ENCODE measurements at places on chromosomes 13 and 19. TPM values are rescaled to one million over a fixed set of nuclear protein-coding genes. Genes with fewer than 3 reads are reported as not detected.

INSR gene
- total RNA-seq, result 75.0 TPM

SIGLEC12 gene
- total RNA-seq, result 1.1 TPM

ZNF536 gene
- 0.09 TPM for total RNA-seq

DNA sequence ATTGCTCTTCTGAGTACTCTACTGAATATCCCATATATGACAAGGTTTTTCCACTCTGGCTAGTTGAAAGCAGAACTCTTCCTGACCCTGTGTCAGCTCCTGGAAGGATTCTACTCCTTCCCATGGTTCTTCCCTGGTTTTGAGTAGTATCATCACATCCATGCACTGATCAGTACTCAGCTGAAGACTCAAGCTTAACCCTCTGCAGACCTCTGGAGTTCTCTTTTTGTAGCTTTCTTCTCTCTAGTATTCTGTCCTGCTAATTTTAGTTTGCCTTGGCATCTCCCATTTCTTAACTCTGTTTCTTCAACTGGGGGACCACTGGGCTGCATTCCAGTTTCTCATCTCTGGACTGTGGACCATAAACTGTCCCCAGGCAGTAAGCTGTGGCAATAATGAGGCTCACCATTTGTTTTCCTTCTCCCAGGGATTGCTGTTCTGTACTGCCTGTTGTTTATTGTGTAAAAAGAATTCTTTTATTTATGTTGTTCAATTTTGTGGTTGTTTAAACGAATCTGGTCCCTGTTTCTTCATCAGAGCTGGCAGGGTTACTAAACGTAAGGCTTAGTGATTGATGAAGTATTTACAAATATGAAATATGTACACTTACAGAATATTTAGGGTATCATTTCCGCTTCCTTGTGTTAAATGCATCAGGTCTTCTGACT, 19.7 kb downstream of the LPAR6 start:
- no peak for DNase-seq

- no peak for DNase-seq
These were observed 367.6 kb downstream of the DNAJC15 start for GRCh38 chr13:43391036-43391435.

- DNase-seq, result no peak
These were observed 133.2 kb downstream of the LMO7 start for GRCh38 chr13:75769141-75769905.

DNA sequence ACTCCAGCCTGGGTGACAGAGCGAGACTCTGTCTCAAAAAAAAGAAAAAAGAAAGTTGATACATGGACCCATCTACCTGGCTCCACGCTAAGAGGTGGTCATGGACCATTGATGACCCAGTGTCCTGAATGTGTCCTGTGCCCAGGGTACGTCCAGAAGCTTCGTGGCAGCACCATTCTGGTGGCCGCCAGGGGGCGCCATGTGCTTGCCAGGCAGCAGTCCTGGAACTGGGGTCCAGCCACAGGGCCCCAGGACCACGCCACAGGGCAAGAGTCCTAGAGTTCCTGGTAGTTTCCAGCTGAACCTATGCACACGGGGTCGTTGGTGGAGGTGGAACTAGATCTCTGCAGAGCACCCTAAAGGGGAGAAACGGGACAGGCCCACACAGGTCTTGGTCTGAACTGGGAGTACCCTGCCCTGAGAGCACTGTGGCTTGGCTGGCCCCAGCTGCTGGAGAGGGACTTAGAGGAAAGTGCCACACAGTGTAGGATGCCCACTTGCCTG, 19.9 kb upstream of the FBXO27 start:
- DNase-seq, result peak; percentile 32

GRCh38 chr19:16118489-16119033, 6.9 kb downstream of the RAB8A start:
- no peak for DNase-seq

DNA sequence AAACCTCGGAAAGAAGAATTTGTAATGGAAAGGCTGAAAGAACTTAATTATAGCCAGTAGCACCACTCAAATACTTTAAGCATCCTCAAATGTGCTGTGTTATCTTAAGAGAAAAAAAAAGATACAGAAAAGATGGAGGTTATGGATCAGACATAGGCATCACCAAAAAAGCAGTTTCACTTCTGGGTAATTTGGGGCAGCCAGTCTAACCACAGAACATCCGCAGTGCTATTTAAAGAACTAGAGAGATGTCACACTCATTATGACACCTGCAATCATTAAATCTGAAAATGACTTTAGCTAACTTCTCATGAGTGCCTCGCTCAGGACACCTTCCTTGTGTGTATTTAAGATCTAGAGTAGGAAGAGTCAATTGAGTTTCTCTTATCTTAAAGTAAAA, 211.8 kb downstream of the RBM26 start:
- DNase-seq, result no peak

GRCh38 chr13:20495087-20496023, 30.3 kb downstream of the CRYL1 start:
- DNase-seq, result peak; percentile 60

- DNase-seq, result no peak
These were observed 10.2 kb upstream of the CARM1 start for GRCh38 chr19:10861103-10861651.
